ENCODE measurements at places on chromosomes 2 and 18. TPM values are rescaled to one million over a fixed set of nuclear protein-coding genes. Genes with fewer than 3 reads are reported as not detected.

TTC39C gene
- 51.8 TPM for total RNA-seq

SIX3 gene
- not detected for total RNA-seq

INPP5D gene
- 0.98 TPM for total RNA-seq

HJURP gene
- total RNA-seq, result 1.1 TPM

HOXD11 gene
- total RNA-seq, result not detected

SFTPB gene
- 0.09 TPM for total RNA-seq

QPCT gene
- total RNA-seq, result 1.7 TPM

XDH gene
- 3.1 TPM for total RNA-seq

EVX2 gene
- not detected for total RNA-seq

LYG2 gene
- total RNA-seq, result not detected

SAG gene
- total RNA-seq, result not detected

SNORC gene
- total RNA-seq, result 0.72 TPM

Measured in fibroblast of the aortic adventitia (primary cell).